Melanocyte of skin (primary cell): ENCODE measurements at places on chromosomes 13 and 19. TPM values are rescaled to one million over a fixed set of nuclear protein-coding genes. Genes with fewer than 3 reads are reported as not detected.

Gene PABPC3
- under 0.01 TPM in 1 of 2 replicates, not detected in the other for total RNA-seq

Gene GTPBP3
- total RNA-seq = 17.2 and 20.0 TPM in 2 replicates

Gene MZT1
- 26.0 and 37.2 TPM in 2 replicates for total RNA-seq

Gene F10
- not detected in 2 replicates for total RNA-seq

Gene ZIM2
- not detected in 2 replicates for total RNA-seq

Gene ZNF154
- total RNA-seq = 5.8 and 5.9 TPM in 2 replicates

Gene CABP5
- total RNA-seq = not detected in 2 replicates

Gene ZNF628
- 1.7 and 5.7 TPM in 2 replicates for total RNA-seq
